ENCODE measurements at places on chromosomes 4 and X.

DNA sequence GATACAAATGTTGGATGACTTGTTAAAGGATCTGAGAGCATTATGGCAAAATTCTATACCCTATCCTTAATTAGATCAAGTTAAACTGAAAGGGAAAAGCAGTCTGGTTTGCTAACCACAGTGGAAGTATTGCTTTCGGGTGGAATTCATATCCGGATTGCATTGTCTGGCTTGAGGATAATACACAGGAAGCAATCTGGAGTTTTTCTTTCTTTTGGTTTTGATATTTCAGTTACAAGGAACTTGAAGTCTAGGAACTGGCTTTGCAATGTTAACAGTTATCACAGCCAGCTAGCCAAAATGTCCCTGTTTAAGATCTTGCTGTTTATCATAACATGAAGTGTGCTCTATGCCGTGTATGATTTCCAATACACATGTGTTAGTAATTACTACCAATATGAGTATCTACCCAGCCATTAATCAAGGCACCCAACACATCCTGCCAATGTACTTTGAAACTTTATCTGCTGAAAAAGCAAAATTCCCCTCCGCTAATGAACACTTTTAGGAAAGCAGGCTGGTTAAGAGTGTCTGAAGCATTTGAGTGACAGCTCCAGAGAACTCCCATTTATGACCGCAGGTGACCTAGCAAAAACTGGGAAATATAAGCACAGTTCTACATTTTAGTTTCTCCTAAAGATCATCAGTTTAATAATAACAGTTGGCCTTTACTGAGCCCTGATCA is 146.4 kb downstream of the PALLD start:
- DNase-seq: no peak

DNA sequence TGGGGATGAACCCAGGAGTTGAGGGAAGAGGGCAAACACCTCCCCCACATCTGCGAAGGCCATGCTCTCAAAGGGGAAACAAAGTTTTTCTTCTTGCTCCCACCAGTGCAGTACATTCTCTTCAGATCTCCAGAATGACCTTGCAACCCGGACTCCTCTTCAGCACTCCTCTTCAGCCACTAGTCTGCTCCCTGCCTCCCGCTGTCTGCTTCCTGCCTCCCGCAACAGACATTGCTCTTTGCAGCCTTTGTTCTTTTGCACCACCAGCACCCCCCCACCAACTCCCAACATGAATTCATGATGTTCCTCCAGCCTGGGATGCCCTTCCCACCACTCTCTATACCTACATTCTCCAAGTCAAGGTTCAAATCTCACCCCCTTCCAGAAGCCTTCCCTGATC is 32.1 kb downstream of the UTP14A start:
- no peak for DNase-seq

GRCh38 chrX:51931566-51932150 is 38.2 kb downstream of the MAGED1 start:
- no peak for DNase-seq

GRCh38 chr4:83436680-83437079 is 18.9 kb downstream of the HELQ start:
- no peak for DNase-seq

DNA sequence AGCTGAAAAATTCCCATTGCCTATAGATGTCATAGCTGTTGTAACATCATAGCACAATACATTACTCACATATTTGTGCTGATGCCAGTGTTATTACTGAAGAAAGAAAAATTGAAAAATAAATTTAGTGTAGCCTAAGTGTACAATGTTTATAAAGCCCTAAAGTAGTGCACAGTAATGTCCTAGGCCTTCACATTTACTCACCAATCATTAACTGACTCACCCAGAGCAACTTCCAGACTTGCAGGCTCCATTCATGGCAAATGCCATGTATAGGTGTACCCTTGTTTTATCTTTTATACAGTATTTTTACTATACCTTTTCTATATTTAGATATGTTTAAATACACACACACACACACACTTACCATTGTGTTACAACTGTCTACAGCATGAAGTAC is 265.4 kb upstream of the MAGEB18 start:
- DNase-seq: no peak

DNA sequence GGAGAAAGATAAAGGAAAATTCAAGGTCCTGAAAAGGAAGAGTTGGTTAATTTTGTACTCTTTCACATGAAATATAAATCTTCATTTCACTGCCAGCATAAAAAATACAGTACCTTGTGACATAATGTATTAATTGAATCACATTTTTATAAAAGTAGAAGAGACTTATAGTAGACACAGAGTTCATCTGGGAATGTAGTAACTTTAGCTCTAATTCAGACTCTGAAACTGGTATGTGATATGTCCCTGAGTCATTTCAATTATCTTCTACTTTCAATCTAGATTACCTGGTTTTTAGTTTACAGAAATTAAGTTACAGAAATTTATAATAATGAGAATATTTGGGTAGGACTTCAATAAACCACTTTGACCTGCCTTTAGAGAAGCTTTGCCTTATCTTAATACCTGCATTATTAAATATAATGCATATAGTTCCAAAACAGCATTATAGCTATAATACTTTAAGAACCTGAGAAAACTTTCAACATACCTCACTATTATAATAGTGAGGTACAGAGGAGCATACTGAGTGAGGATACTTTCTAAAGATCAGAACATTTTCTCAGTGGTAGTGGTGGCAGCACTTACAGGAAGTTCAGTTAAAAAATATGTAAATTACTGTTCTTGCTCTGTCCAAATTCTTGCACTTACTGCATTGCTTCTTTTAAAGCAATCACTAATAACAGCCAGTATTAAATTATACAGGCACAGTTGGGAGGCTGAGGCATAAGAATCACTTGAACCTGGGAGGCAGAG is 11.2 kb downstream of the NEK1 start:
- DNase-seq: no peak

DNA sequence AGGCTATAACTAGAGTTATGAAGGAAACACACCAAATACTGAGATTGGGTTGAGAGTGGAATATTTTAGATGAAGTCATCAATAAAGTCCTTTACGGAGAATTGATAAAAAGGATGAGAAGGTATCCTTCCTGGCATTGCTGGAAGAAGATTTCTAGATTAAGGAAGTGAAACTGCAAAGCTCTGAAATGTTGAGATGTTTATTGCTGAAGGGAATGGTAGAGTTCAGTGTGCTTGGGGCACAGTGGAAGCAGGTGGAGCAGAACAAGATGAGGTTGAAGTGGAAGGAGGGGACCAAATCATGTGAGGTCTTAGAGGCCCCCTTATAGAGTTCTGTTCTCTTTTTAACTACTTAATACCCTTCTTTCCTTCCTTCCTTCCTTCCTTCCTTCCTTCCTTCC is 848.5 kb downstream of the RAB28 start:
- no peak for DNase-seq
